CD8-positive, alpha-beta memory T cell (primary cell): ENCODE measurements at places on chromosomes 12 and 14. TPM values are rescaled to one million over a fixed set of nuclear protein-coding genes. Genes with fewer than 3 reads are reported as not detected.

GRCh38 chr12:114136631-114137030, 170.5 kb upstream of the RBM19 start:
- no peaks in the 10 kb centered on the region for H3K27me3 ChIP-seq
- H3K4me3 ChIP-seq = no peak overlapping the region
- H3K27ac ChIP-seq = no peak overlapping the region

SOX5 gene
- total RNA-seq = 0.13 TPM

GRCh38 chr14:100709289-100710284, 17.1 kb upstream of the DLK1 start:
- H3K36me3 ChIP-seq = no peaks in the 10 kb centered on the region
- no peak overlapping the region for H3K27ac ChIP-seq
- H3K27me3 ChIP-seq = no peaks in the 10 kb centered on the region

PMCH gene
- total RNA-seq = 2.0 TPM

C14orf180 gene
- not detected for total RNA-seq

- DNase-seq = no peak
- no peak overlapping the region for H3K4me3 ChIP-seq
- H3K4me1 ChIP-seq = no peaks in the 10 kb centered on the region
- H3K36me3 ChIP-seq = no peaks in the 10 kb centered on the region
Observed at GRCh38 chr12:18246066-18246465, 15.3 kb upstream of the PIK3C2G start.

ACOT6 gene
- not detected for total RNA-seq

GRCh38 chr14:100622224-100622623, 35.0 kb upstream of the BEGAIN start:
- H3K27ac ChIP-seq = no peak overlapping the region
- no peak for DNase-seq

DNA sequence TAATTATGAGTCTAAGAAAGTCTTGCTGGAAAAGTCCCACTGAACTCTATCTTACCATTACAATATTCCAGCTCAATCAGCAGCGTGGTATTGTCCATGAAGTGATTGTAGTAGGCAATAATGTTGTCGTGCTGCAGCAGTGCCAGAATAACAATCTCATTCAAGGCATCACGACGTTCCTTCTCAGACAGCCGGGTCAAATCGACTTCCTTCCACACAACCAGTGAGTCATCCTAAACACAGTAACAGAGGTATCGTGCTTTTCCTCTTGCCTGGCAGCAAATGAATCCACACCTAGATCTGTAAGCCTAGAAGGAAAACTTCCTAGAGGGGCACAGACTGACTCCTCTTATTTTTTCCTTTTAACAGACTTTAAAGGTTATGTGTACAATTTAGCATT, 2.9 kb downstream of the NEK9 start:
- no peak for DNase-seq
- peaks cover 36% of the 10 kb centered on the region for H3K4me1 ChIP-seq
- H3K36me3 ChIP-seq = no peaks in the 10 kb centered on the region
- no peak overlapping the region for H3K4me3 ChIP-seq

DNA sequence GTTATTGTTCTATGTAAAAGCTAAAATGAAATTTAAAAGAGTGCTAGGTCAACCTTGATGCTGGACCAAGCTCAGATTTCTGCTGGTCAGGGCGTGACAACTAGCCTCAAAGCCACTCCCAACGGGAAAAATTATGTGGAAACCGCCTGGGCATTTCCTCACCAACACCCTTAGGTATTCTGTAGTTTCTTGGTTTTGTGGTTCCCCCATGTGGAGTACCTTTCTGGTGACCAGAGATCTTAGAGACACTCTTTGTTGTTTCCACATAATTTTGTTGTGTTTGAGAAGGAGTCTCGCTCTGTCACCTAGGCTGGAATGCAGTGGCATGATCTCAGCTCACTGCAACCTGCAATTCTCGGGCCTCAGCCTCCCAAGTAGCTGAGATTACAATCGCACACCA, 119.9 kb downstream of the DENND5B start:
- no peaks in the 10 kb centered on the region for H3K27me3 ChIP-seq
- no peaks in the 10 kb centered on the region for H3K36me3 ChIP-seq
- H3K4me1 ChIP-seq = no peaks in the 10 kb centered on the region
- no peak overlapping the region for H3K4me3 ChIP-seq
- H3K27ac ChIP-seq = no peak overlapping the region

- peak; percentile 89 for DNase-seq
- H3K36me3 ChIP-seq = no peaks in the 10 kb centered on the region
- H3K4me3 ChIP-seq = peak within 1 kb of the TSS; percentile 71
- no peak within 1 kb of the TSS for H3K27ac ChIP-seq
- no peaks in the 10 kb centered on the region for H3K27me3 ChIP-seq
Observed at GRCh38 chr14:88792473-88793258, at the start of gene EML5. Gene EML5, minus strand, starts transcription at chr14:88792953. Its CDS starts 450 bp downstream, at chr14:88792503.

CMKLR1 gene
- 0.66 TPM for total RNA-seq

GRCh38 chr14:73227812-73228781, 9.2 kb upstream of the PAPLN start:
- H3K4me3 ChIP-seq = no peak overlapping the region
- no peaks in the 10 kb centered on the region for H3K36me3 ChIP-seq
- DNase-seq = no peak

HOXC4 gene
- 1.3 TPM for total RNA-seq

GPR65 gene
- total RNA-seq = 16.1 TPM

DNA sequence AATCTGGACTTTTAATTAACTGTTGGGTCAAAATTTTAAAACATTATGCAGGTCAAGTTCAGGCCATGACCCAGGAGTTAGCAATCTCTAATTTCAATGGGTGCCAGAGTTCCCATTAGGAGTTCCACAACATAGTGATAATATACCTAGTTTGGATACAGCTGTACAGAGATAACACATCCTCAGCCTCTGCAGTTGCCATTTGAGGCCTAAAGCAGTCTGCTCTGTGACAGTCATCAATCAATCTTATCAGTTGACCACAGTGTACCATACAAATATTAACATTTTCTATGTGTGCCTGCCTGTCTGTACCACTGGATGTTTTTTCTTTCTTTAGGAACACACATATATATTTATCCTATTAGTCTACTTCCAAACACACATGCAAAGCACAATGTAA, 54.0 kb upstream of the BBS10 start:
- H3K4me1 ChIP-seq = no peaks in the 10 kb centered on the region
- H3K36me3 ChIP-seq = peaks cover 8% of the 10 kb centered on the region
- H3K4me3 ChIP-seq = no peak overlapping the region
- no peak overlapping the region for H3K27ac ChIP-seq

B4GALNT1 gene
- total RNA-seq = 2.9 TPM

GRCh38 chr12:121214855-121215745, 5.2 kb downstream of the P2RX4 start:
- peaks cover 10% of the 10 kb centered on the region for H3K4me1 ChIP-seq
- no peak overlapping the region for H3K4me3 ChIP-seq
- no peak overlapping the region for H3K27ac ChIP-seq
- no peak for DNase-seq

MDM2 gene
- total RNA-seq = 246 TPM

DNA sequence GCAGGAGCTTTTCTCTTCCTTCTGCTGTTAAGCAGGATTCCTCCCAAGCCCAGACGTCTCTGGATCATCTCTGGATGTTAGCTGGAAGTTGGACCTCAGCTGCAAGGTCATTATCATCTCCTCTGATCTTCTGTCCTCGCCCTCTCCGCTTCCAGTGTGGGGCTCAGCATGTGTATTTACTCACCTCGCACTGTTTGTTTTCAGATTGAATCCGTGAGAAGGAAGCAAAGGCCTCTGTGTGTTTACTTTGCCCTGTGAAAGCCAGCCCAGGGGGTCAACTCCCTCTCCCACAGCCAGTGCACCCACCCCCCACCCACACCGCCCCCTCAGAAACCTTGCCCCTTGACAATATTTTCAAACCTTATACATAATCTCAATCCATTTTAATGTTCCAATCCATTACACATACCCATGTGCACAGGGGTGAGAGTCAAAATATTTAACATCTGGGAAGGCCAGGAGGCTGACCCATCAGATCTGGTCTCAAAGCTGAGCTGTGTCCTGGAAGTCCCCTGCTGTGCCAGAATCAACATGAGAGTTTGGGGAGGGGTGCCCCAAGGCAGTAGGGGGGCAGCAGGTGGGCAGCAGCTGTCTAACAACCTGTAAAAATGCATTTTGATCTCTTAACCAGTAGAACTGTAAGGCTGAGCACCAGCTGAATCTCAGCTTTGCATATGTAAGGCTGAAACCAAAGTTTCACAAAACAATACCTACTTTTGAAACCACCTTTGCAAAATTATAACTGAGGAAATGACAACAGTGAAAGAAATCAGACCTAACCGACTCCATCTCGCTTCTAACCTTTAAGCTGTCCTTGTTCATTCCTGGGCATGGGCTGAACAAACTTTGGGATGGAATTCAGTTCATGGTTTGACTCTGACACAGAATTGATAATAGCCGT, 157.9 kb downstream of the ZNF664 start:
- H3K4me3 ChIP-seq = no peak overlapping the region
- H3K36me3 ChIP-seq = no peaks in the 10 kb centered on the region
- H3K4me1 ChIP-seq = no peaks in the 10 kb centered on the region
- no peak for DNase-seq
- H3K27me3 ChIP-seq = no peaks in the 10 kb centered on the region

DNA sequence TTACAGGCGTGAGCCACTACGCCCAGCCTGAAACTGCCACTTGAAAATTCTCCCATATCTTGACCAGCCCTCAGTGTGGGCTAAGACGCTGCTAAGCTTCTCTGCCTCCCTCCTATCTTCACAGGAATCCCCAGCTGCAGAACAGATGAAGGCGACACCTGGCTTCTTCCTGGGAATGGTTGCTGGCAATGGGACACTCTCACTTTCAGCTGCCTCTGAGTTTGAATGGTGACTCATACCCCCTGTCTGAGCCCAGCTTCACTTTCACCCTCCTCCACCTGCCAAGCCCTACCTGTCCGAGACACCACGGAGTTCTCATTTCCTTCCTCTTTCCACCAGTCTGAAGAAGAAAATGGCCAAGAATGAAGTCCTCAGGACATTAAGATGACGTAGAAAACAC, 18.3 kb upstream of the VASH1 start:
- H3K36me3 ChIP-seq = no peaks in the 10 kb centered on the region
- no peak overlapping the region for H3K4me3 ChIP-seq
- DNase-seq = no peak
- no peak overlapping the region for H3K27ac ChIP-seq

SLC25A21 gene
- total RNA-seq = not detected

GRCh38 chr12:2194571-2194970, 141.8 kb downstream of the CACNA1C start:
- no peaks in the 10 kb centered on the region for H3K4me1 ChIP-seq
- no peaks in the 10 kb centered on the region for H3K36me3 ChIP-seq
- no peaks in the 10 kb centered on the region for H3K27me3 ChIP-seq
- no peak overlapping the region for H3K4me3 ChIP-seq
- DNase-seq = no peak

DNA sequence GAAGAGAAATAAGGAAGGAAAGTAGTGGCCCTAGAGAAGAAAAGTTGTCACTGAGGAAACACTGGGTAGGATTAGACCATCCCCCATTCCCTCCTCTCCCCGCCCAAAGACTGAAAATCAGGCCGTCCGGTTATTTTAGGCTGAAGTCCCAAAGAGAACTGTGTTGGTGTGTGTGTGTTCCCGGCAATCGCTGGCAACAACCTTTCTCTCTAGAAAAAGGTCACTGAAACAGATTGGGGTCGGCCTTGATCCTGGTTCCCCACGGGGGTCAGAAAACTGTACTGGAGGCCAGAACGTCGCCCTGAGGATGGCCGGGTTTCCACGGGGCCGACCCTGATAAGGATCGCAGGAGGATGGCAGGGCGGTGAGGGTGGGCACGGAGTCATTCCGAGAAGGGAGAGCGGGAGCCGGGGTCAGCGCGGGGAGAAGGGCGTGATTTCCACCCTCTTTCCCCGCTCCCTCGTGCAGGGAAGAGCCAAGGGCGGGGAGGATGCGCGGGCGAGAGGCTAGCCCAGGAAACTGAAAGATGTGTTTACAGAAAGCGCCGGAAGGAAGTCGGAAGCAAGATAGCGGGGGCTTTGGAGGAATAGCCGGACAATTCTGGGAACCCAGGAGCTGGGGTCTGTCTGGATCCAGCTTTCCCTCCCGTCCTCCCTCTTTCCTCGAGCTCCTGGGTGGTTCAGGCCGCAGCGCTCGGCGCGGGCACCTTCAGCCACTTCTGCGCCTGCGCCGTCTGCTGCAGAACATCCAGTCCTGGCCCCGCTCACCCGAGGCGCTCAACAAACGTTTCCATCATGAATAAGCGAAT, 25.3 kb upstream of the SPTLC2 start:
- H3K4me3 ChIP-seq = peak overlapping the region; percentile 55
- DNase-seq = peak; percentile 41
- H3K27ac ChIP-seq = peak overlapping the region; percentile 17
- no peaks in the 10 kb centered on the region for H3K27me3 ChIP-seq

GRCh38 chr14:97393244-97393643, 596.1 kb downstream of the VRK1 start:
- no peak for DNase-seq
- H3K27me3 ChIP-seq = no peaks in the 10 kb centered on the region
- H3K27ac ChIP-seq = no peak overlapping the region
- no peaks in the 10 kb centered on the region for H3K36me3 ChIP-seq

DNA sequence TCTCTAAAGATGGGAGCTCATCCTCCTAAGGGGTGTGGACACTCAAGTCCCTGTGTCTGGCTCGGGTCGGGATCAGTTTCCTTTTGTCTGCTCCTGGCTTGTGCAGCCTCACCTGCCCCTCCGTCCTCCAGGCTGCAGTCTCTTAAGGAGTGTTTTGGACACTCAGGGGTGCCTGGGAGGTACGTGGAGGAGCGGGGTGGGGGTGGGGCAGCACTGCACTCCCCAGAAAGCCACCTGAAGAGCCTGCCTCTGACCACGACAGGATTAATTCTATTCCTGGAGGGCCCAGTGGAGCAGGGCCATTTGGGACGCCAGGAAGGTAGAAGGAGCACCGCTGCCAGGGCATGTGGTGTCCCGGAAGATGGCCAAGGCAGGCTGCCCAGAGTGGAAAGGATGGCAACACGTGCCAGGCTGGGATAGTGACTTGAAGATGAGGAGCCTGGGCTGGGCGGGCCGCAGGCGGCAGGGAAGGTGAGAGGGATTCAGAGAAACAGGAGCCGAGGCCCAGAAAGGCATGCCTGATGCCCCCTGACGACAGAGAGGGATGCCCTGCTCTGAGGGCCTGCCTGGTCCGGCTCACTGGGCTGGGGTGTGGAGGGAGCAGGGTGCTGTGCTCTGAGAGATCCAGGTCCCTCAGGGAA, 14.8 kb upstream of the LRTM2 start:
- H3K4me3 ChIP-seq = no peak overlapping the region
- H3K27ac ChIP-seq = no peak overlapping the region
- no peaks in the 10 kb centered on the region for H3K27me3 ChIP-seq
- peak; percentile 43 for DNase-seq
- H3K4me1 ChIP-seq = peaks cover 6% of the 10 kb centered on the region
- H3K36me3 ChIP-seq = no peaks in the 10 kb centered on the region

BHLHE41 gene
- not detected for total RNA-seq

- peak overlapping the region; percentile 17 for H3K4me3 ChIP-seq
- peaks cover 62% of the 10 kb centered on the region for H3K4me1 ChIP-seq
- no peak overlapping the region for H3K27ac ChIP-seq
- H3K36me3 ChIP-seq = no peaks in the 10 kb centered on the region
- DNase-seq = no peak
- H3K27me3 ChIP-seq = no peaks in the 10 kb centered on the region
Observed at GRCh38 chr12:51970904-51971646, 19.6 kb downstream of the ACVR1B start.

EPYC gene
- total RNA-seq = not detected
